ENCODE measurements at places on chromosomes 6 and 20. TPM values are rescaled to one million over a fixed set of nuclear protein-coding genes. Genes with fewer than 3 reads are reported as not detected.

GRCh38 chr6:72650081-72650745 lies 28.3 kb downstream of the KCNQ5 start:
- no peak for DNase-seq

DNA sequence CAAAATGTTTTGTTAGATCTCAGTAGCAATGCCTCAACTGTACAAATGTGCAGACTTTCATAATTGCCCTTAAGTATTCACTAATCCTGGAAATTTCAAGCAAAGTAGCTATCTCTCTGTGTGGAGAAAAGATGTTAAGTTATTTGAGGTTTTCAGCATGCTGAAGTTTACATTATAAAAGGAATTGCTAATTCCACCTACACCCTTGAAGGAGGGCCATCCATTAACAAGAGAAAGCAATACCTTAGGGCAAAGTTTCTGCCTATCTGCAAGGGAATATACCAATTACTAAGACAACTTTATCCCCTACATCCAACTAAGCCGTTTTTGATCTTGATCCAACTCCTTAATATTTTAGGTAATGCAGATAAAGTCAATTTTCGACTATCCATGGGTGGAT lies 380.7 kb upstream of the BTBD3 start:
- DNase-seq: no peak

LY6G5B gene
- 8.7 TPM for total RNA-seq

- no peak for DNase-seq
Measured at GRCh38 chr6:166712286-166713228, 85.5 kb upstream of the RPS6KA2 start.

GRCh38 chr6:37221585-37222124 lies 35.9 kb upstream of the TBC1D22B start:
- no peak for DNase-seq

DNA sequence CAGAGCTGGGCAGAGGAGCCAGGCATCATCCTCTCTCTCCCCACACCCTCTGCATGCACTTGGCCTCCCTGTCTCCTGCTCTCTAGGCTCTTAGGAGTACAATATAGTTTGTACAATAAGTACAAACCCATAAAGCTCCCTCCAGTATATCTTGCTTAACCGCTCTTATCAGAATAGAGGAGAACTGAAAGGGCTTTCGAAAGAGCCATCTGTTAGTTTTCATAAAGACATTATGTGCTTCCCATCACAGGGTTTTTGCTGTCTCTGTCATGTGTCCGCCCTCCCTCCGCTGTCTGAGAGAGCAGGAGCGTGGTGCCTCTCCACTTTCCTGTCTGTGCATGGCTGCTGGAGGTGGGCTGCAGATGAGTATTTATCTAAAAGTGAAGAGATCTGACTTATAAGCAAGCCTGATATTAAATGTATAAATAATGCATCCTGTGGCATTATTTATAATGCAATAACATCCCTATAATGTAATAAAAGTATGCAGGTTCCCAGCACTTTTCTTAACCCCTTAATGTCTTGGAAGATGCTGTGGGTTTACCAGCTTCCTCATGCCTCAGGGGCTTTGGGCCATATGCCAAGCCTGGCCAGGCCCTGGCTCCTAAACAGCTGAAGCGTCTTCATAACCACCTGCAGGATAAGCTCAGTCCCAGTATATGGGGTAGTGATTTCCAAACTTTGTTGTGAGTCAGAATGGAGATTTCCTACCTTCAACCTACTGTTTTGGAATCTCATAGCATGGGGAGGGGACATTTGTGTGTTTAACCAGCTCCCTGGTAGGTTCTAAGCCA lies 297.1 kb downstream of the DHX35 start:
- DNase-seq: no peak

AURKA gene
- 13.3 TPM for total RNA-seq

OVOL2 gene
- total RNA-seq: 21.7 TPM

SIM1 gene
- not detected for total RNA-seq

UCKL1 gene
- total RNA-seq: 44.8 TPM

DNA sequence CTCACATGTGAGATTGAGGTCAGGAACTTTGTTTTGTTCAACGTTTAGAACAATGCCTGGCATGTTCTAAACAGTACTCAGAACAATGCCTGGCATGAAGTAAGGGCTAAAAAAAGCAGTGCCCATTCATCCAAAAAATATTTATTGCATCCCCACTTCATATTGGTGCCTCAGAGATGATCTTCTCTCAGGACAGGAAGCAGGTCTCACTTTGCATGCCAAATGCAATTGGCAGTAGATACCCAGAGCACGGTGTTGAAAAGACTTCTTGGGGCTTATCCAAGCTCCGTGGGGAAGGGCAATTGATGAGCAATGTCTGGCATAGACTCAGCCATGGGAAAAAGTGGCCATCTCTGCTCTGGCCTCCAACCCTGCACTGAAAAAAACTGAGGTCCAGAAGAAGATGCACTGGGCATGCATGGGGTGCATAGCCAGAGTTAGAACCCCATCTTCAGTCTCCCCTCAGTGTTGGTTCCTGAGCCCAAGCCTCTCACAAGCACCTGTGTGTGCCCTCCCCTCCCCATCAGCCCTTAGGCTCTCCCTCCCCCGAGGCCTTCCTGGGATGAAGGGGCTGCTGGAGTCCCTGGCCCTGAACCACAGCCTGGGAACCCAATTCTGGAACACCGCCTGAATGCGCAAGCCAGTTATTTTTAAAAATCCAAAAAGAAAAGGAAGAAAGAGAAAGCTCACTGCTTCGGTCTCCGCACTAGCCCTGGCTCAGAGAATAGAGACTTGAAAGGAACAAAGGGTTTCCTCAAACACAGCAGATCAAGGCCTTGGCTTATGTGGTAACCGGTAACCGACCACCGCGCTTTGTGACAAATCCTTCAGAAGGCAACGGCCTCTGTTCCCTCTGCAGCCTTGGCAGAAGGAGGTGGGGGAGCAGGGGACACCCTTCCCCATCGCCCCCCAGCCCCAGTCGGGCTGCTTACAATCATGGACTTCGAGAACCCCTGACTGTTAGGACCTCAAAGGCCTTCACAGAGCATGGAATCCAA lies 78.5 kb upstream of the SIRPA start:
- DNase-seq: peak; percentile 19

GRCh38 chr20:36210436-36211021 lies 25.7 kb upstream of the AAR2 start:
- no peak for DNase-seq

GRCh38 chr20:46089167-46089416 lies 670 bp downstream of the NCOA5 start:
- DNase-seq: no peak
